ENCODE measurements at places on chromosomes 13 and 19. TPM values are rescaled to one million over a fixed set of nuclear protein-coding genes. Genes with fewer than 3 reads are reported as not detected.

MEIS3 gene
- polyA plus RNA-seq = 2.4 TPM

KRTDAP gene
- not detected for polyA plus RNA-seq

- DNase-seq = no peak
Observed at GRCh38 chr19:39327363-39328045, 6.8 kb upstream of the LRFN1 start.

GRCh38 chr19:5804516-5805461 is at the start of gene NRTN:
NRTN (plus strand) TSS chr19:5805067; CDS start chr19:5824166, 19,099 bp downstream.
- DNase-seq = no peak

DNA sequence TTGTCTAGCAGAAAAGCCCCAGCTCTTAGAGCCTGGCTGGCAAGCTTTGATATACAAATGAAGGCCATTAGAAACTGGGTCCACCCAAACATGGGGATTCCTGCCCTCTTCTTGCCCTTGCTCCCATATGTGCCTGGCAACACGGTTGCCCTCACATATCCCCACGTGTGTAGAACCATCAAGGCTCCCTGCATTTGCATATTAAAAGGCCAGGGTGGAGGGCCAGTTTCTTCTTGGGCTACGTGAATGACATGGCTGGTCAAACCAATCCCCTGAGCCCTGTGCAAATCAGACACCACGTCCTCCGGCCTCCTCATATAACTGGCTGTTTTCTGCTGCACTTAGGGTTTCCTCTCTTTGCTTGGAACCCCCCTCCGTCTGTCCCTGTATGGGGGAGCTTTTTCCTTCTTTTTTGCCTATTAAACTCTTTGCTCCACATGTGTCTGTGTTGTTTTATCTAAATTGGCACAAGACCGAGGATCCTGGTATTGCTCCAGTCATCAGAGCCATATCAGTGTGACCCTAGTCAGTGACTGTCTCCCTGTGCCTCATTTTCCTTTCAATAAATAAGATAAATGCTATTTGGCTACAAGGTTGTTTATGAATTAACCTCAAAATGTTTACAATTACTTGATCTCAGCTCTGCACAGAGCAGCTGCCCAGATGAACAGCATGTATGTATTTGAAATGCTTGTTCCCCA is 30.3 kb upstream of the CEACAM1 start:
- DNase-seq = no peak

- no peak for DNase-seq
Observed at GRCh38 chr19:32789429-32789828, 69.9 kb downstream of the TDRD12 start.

- peak; percentile 84 for DNase-seq
Observed at GRCh38 chr13:80131204-80131603, 209.7 kb downstream of the SPRY2 start.
